Skin of body (tissue), 3 donors: ENCODE measurements at places on chromosomes 7 and 10. TPM values are rescaled to one million over a fixed set of nuclear protein-coding genes. Genes with fewer than 3 reads are reported as not detected.
A peak's percentile ranks its signal among the peaks of the same experiment; 100 is the strongest.

- DNase-seq, result no peak
Observed at GRCh38 chr7:105309235-105310169, 79.2 kb downstream of the SRPK2 start.

DNA sequence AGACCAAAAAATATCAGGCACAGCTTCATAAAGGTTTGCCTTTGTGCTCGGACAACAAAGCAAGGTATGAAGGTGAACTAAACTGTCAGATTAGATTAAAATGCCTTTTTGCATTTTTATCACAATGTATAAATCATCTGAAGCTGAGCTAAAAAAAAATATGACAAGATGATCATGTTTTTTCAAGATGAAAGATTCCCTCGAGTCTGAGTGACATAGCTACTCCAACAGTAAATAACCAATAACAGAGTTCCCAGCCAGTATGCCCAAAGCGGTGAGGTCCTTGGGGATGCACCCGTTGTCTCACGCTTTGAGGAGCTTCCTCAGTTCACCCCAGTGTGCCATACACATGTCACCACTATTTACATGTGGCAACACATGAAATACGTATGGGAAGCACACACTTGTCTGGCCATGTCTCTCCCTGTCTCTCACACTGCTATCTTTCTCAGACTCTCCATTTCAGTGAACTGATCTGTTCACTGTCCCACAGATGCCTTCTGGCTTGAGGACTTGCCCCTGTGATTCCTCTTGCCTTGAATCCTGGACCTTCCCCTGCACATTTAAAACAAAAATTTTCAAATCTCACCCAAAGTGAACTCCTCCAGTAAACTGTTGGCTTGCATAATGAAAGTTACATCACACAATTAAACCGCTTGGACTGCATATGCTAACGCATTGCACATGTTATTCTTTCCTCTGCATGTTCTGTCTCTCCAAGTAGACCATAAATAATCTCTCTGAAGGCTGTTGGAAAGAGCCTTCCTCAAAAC, 2.6 kb upstream of the PIK3CG start:
- peak; percentile 88 for DNase-seq

DNA sequence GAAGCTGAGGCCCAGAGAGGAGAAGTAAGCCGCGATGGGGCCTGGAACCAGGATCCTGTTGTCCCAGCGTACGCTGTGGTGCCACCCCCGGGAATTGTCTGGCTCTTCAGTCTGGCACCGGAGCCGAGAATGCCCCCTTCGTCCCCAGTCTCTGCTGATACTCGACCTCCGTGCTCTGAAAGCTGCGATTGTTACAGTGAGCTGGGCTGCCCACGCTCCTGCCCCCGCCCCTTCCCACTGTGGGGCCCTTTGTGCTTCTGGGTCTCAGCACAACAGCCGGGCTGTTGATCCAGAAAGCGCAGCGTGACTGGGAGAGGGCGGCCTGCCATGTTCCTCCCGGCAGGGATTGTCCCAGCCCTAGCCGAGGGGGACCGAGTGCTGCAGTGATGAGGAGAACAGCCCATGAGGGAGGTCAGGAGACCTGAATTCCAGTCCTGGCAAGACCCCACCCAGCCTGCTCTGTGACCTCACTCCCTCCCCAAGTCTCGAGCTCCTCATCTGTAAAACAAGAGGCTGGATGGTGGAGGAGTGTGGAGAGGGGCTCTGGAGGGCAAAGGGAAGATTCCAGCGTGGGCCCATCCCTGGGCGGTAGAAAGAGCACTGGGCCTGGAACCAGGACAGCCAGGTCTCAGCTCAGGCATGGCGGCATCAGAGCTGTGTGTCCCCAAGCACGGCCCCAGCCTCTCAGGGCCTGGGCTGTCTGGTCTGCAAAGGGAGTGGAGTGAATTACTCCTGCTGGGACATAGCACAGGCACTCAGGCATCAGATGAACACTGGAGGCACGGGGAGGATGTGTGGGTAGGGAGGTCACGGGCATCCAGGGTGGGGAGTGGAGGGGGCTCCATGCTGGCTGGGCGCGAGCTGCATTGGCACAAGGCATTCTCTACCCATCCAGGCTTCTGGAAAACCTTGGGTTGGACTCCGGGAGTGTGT, 43.6 kb downstream of the TSPAN15 start:
- no peak for DNase-seq

GPRIN2 gene
- 2.8 TPM for total RNA-seq

- peak; percentile 23 for DNase-seq
Observed at GRCh38 chr10:20670579-20670978, 226.5 kb downstream of the NEBL start.

UCMA gene
- total RNA-seq, result not detected

MASTL gene
- 11.7 TPM for total RNA-seq

DNA sequence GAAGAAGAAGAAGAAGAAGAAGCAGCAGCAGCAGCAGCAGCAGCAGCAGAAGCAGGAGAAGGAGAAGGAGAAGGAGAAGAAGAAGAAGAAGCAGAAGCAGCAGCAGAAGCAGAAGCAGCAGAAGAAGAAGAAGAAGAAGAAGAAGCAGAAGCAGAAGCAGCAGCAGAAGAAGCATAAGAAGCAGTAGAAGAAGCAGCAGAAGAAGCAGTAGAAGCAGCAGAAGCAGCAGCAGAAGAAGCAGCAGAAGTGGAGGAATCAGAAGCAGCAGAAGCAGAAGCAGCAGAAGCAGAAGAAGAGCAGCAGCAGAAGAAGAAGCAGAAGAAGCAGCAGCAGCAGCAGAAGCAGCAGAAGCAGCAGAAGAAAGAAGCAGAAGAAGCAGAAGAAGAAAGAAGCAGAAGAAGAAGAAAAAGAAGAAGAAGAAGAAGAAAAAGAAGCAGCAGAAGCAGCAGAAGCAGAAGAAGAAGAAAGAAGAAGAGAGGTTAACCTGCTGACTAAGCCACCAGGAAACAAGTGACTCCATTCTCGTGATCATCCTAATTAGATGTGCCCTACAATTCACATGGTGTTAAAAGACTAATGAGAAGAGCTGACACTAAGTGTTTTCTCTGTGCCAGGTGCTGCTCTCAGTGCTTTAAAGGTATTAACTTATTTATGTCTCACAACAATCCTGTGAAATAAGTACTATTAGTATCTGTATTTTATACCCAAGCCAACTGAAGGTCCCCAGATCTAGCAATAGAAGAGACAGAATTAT, 11.6 kb downstream of the CDNF start:
- no peak for DNase-seq

GRCh38 chr10:114328874-114329273, 75.4 kb downstream of the AFAP1L2 start:
- DNase-seq, result no peak

ABCA13 gene
- 5.6 TPM for total RNA-seq

- peak; percentile 85 for DNase-seq
Observed at GRCh38 chr7:47328392-47329319, 253.3 kb downstream of the TNS3 start.
